ENCODE measurements at places on chromosomes 12 and 14. TPM values are rescaled to one million over a fixed set of nuclear protein-coding genes. Genes with fewer than 3 reads are reported as not detected.

PKP2 gene
- total RNA-seq = 1.5 TPM

RNASE11 gene
- total RNA-seq = not detected

ABCD2 gene
- 0.39 TPM for total RNA-seq

BHLHE41 gene
- total RNA-seq = 6.3 TPM

SLC6A13 gene
- total RNA-seq = not detected

MIS18BP1 gene
- 10.8 TPM for total RNA-seq
